ENCODE measurements at places on chromosomes 3 and 15.

- DNase-seq: no peak
Measured at GRCh38 chr3:157088601-157089454, 71.1 kb downstream of the CCNL1 start.

DNA sequence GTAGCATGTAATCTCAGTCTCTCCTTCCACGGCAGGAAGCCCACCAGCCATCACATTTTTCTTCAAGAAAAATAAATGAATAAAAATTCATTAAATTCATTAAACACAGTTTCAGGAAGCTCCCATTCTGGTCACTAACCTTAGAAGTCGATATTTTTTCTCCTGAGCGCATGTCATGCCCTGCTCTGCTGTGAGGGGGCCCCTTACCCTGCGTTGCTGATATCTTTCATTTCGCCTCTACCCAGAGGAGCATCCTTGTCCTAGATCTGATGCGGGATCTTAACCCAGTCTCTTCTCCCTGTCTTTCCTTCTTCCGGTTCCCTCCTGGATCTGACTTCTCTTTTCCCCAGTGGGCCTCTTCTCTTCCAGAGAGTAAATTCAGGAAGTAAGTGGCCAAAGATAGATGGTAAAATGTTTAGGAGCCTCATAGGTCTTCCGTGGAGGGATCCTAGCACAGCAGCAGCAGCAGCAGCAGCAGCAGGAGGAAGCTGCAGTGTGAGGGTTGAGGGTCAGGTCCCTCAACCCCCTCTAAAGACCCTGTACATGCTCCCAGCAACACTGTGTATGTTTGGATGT is 1.4 kb upstream of the ILDR1 start:
- DNase-seq: no peak

GRCh38 chr3:20608054-20608738 is 422.2 kb upstream of the SGO1 start:
- no peak for DNase-seq

DNA sequence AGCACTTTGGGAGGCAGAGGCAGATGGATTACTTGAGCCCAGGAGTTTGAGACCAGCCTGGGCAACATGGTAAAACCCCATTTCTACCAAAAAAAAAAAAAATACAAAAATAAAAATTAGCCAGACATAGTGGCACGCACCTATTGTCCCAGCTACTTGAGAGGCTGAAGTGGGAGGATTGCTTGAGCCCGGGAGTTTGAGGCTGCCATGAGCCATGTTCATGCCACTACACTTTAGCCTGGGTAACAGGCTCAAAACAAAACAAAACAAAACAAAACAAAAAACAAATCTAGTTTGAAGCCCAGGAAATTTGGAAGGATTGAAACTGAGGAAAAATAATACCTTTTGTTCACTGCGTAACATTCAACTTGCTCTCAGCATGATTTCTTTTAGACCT is 16.6 kb downstream of the TMOD3 start:
- DNase-seq: no peak

DNA sequence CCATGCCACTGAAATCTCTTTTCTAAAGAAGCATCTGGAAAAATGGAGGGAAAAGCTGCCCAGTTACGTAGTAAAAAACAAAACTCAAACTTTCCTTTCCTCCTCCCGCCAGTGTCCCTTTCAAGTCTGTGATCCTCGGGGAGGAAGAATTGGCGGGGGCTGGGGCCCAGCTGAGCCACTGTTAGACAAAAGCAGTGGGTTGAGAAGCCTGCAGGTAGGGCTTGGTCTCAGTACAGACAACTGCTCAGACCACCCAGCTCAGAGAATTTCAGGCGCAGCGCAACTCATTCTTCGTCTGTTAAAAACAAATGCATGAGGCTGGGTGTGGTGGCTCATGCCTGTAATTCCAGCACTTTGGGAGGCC is 117.1 kb downstream of the MYLK start:
- DNase-seq: no peak

DNA sequence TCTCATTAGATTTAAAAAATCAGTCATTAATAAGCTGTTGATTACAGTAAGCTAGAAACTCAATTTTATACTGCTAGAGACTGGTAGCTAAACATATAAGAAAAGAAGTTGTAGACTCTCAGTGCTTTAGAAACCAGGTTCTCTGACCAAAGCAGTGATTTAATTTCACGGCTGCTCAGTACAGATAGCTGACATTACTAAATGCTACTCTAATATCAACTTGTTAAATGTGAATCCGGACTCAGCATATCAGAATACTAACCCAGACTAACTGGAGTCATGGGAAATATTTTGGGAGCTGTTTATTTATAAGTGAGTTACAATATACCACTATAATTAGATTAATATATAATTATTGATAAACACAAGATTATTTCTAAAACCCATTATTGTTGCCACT is 80.4 kb downstream of the NEDD4 start:
- DNase-seq: no peak

DNA sequence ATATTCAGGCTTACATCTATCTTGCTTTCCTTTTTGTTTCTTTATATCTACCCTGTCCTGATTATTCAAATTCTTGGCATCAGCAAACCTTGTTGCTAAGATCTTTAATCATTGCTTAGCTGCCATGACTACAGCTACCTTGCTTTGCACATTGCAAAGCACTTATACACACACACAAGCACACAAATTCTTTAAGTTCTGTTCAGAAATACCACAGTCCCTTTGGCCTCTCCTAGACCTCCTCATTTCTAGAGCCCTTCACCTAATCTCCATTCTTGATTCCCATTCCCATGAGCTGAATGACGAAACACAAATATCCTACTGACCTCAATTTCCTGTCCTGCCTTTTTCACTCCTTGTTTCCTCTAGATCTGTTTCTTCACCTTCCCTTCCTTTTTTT is 409.6 kb downstream of the UNC13C start:
- DNase-seq: no peak

GRCh38 chr3:19945969-19946831 is 697 bp upstream of the RAB5A start:
- no peak for DNase-seq

Data from NCI-H2081 treated with DMSO at 0.1 percent for 48 hours (cell line).